ENCODE measurements at places on chromosomes 4 and X. TPM values are rescaled to one million over a fixed set of nuclear protein-coding genes. Genes with fewer than 3 reads are reported as not detected.

The HS3ST1 gene
- 0.22 TPM for total RNA-seq

The GAB3 gene
- 1.7 TPM for total RNA-seq

The SMIM10L2A gene
- 0.48 TPM for total RNA-seq

The RELL1 gene
- total RNA-seq, result 23.1 TPM

The CXCR3 gene
- not detected for total RNA-seq

The AASDH gene
- 6.3 TPM for total RNA-seq

GRCh38 chr4:54587107-54587891 is 70.5 kb upstream of the KIT start:
- no peak for DNase-seq

- DNase-seq, result no peak
Measured at GRCh38 chr4:189033801-189034347, 894.6 kb downstream of the TRIML1 start.

- DNase-seq, result no peak
Measured at GRCh38 chrX:51456814-51457213, 39.6 kb downstream of the NUDT11 start.

DNA sequence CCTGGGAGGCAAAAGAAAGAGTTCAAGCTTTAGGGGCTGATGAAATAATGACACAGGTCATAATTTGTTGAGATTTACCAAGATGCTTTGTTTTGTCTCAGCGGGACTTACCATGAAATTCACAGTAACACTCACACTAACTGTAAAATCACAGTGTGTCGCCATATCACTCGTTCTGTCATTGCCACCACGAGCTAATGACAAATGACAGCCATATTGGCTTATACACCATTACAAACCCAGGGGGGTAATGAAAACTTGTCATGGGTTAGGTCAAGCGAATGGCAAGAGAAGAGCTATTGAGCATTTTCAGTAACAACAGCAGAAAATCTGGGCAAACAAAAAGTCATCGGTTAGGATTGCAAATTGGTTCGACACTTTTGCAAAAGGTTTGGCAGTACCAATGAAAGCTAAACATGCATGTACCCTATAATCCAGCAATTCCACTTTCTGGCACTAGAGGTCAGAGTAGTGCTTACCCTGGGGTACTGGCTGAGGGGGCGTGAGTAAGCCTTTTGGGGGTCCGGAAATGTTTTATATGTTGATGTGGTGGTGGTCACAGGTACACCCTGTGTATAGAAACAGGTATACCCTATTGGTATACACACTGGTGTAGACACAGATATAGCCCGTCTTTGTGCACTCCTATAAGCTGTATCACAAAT is 83.9 kb upstream of the RAI2 start:
- no peak for DNase-seq

DNA sequence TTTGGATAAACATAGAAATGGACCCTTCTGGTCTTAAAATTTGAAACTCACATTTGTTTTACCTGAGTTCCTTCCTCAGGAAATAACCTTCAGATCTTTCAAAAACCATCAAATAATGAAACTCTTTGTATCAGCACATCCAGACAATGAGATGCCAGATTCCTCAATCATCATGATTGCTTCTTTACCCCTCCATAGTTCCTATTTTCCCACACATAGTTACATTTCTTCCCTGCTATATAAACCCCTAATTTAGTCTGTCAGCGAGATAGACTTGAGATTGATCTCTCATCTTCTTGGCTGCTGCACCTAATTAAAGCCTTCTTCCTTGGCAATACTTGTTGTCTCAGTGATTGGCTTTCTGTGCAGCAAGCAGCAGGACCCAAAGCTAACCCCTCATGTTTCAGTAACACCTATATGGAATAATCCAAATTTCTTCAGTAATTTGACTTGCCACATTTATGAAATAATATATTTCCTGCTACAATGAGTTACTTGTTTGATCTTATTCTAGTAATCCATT is 83.9 kb upstream of the BANK1 start:
- no peak for DNase-seq

- no peak for DNase-seq
Measured at GRCh38 chrX:120235284-120235683, 15.3 kb upstream of the ZBTB33 start.

GRCh38 chrX:16207634-16208033 is 40.4 kb downstream of the MAGEB17 start:
- DNase-seq, result no peak

GRCh38 chr4:178202422-178202821 is 760.2 kb upstream of the AGA start:
- no peak for DNase-seq

DNA sequence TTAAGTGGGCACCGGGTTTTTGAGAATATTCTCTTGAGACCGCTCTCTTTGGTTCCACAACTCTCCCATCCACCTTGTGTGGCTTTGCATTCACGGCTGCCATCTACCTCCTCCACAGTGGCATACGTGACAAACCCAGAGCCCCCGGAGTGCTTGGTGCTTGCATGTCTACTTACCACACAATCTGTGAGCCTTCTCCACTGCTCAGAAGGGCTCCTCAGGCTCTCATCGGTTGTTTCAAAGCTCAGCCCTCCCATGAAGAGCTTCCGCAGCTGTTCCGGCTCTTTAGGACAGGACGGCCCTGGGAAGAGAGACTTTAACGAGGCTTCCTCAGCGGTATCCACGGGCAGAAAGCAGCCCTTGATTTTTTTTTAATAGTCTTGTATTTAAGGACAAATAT is 167.6 kb upstream of the ANK2 start:
- no peak for DNase-seq
